ENCODE measurements at places on chromosomes 3 and 15.

- DNase-seq, result no peak
These were observed 3.3 kb downstream of the FETUB start for GRCh38 chr3:186643493-186643892.

- no peak for DNase-seq
These were observed 26.1 kb downstream of the LSM3 start for GRCh38 chr3:14204515-14205284.

GRCh38 chr3:18968120-18968519 lies 180.2 kb upstream of the KCNH8 start:
- DNase-seq, result no peak

DNA sequence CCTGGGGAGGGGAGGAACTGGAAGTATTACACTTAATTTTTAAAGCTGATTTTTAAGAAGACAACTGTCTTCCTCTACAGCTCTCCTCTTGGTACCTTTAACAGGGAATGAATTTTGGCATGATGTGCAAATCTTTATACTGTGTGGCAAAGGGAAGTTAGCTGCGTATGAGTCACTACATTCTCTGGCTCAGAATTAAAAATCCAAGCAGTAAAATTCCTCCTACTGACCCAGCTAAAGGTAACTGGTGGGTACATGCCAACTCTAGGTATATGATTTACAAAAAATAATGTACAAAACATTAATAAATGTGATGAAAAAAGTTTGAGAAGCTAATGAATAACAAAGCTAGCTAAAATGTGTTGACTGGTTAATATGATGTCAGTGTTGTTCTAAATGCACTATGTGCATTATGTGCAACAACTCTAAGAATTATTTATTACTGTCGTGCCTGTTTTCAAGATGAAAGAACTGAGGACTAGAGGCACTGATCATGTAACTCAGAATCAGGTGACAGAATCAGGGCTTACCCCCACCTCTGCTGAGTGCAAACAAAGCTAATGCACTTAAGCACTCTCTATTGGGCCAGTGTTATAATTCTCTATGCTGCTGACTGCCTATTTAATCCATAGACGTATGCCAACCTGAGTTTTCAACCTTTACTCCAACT lies 194.7 kb upstream of the CADPS start:
- no peak for DNase-seq

- DNase-seq, result no peak
These were observed 151.7 kb upstream of the KCNMB2 start for GRCh38 chr3:178384321-178385230.

DNA sequence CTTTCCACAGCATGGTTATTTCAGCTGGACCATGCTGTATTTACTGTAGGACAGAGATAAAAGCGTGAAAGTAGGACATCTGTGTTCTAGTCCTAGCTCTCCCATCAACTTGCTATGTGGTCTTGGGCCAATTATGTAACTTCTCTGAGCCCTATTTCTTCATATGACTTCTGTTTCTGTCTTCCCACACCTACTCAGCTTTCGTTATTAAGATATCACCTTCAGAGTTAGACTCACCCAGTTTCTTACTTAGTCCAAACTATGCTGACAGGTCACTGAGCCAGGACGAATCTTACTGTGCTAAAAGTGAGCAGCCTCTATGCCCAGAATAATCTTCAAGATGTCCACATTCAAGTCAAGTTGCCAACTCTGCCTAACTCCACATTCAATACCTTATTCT lies 283.7 kb downstream of the IL5RA start:
- no peak for DNase-seq

DNA sequence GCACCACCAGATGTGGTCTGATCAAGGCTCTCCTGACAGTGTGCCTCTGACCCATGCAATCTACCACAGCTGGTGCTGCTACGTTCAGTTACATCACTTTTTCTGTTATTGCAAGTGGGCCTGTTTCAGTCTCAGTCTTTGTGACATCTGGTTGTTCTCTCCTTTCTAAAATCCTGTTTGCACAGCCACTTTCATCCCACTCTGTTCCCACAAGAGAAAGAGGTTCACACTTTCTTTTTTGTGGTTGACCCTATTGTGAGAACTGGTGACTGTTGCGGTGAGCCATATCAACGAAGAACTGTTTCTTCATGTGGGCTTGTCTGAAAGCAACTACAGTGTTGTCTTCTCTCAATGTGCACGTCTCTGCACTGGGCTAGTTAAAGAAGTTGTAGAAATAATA lies 342.8 kb upstream of the ARPP21 start:
- no peak for DNase-seq

DNA sequence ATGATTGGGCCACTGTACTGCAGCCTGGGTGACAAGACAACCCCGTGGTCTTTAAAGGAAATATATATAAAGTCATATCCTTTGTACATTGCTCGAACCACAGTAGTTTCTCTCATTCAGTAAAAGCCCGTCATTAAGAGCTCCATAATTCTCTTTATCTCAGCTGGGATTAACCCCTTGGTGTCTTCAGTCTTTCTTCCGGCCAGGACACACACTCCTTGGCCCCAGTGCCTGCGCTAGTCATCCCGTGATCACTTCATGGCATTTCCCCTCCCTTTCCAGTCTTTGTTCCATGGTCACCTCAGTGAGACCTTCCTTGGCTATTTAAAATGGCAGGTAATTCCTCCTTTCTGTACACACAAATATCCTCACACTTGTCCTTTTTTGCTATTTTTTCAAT lies 3.3 kb downstream of the RPL35A start:
- no peak for DNase-seq

- no peak for DNase-seq
These were observed 2.5 kb upstream of the AQP9 start for GRCh38 chr15:58135511-58136174.

DNA sequence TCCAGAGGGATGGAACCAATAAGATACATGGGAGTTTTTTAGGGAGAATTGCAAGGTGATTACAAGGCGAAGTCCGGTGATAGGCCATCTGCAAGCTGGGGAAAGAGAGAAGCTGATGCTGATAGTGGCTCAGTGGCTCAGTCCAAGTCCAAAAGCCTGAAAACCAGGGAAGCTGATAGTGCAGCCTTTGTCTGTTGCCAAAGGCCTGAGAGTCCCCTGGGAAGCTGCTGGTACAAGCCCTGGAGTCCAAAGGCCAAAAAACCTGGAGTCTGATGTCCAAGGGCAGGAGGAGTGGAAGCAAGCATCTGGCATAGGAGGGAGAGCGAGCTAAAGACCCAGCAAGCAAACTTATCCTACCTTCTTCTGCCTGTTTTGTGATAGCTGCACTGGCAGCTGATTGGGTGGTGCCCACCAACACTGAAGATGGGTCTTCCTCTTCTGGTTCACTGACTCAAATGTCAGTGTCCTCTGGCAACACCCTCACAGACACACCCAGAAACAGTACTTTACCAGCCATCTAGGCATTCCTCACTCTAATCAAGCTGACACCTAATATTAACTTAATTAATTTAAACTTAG lies 16.7 kb downstream of the TFG start:
- no peak for DNase-seq

- DNase-seq, result no peak
These were observed 42.5 kb upstream of the CMTM7 start for GRCh38 chr3:32349184-32349583.

DNA sequence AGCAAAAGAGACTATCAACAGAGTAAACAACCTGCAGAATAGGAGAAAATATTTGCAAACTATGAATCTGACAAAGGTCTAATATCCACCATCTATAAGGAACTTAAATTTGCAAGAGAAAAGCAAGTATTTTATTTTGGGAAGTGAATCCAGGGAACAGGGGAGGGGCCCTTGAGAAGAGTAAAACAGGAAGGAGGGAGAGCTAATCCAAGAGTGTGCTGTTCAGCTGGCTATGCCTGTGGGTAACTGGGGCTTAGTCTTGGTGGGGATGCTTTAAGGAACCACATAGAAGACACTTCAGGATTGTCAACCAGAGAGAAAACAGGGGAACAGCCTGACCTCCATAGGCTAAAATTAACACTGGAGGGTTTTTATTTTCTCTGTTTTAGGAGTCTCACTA lies 3.9 kb upstream of the HHLA2 start:
- DNase-seq, result no peak

- no peak for DNase-seq
These were observed 90.6 kb upstream of the MYZAP start for GRCh38 chr15:57500979-57501576.

- no peak for DNase-seq
These were observed 286.8 kb upstream of the CNTN6 start for GRCh38 chr3:806006-806405.

DNA sequence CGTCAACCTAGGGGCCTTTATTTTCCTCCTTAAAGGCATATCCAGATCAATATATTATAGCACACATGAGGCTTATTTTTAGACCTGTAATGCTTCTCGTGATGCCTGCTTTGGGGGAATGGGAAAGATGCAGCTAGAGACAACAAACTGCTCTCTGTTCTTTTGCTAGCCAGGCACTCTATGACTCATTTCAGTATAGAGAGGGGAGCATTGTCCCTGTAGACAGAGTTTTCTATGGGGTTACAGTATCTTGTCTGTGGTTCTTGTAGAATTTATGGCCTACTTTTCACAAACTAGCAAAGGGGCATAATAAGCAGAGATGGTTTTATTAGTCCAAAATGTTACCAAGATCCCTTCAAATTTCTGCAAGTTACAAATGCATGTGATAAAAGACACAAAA lies 305.6 kb downstream of the LSAMP start:
- no peak for DNase-seq

GRCh38 chr15:57611938-57612337 lies 20.2 kb downstream of the MYZAP start:
- DNase-seq, result peak; percentile 85

GRCh38 chr3:135805752-135806151 lies 159.8 kb upstream of the PPP2R3A start:
- DNase-seq, result no peak

- no peak for DNase-seq
These were observed 90.8 kb downstream of the SLCO3A1 start for GRCh38 chr15:91944331-91944730.

- no peak for DNase-seq
These were observed 125.0 kb upstream of the LIPC start for GRCh38 chr15:58306591-58307312.

- DNase-seq, result no peak
These were observed 37.3 kb downstream of the RFT1 start for GRCh38 chr3:53092942-53093341.

GRCh38 chr15:45126535-45127158 lies 3.0 kb downstream of the DUOXA1 start:
- no peak for DNase-seq

DNA sequence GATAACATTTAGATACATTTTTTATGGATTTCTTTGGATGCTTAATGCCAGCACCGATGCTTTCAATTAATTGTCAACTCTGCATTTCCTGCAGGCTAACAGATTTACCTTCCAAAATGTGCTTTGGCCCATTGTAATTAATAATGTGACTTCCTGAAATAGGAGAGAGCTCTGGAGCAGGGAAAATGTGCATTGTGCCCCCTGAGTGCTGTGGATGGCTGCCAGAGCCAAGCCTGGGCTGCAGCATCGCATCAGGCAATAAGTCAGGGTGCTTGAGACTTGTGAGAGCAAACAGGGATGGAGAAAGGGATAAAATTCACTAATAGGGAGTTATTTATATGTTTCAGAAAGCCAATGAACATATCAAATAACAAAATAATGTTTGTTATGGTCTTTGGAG lies 133.8 kb downstream of the MOBP start:
- no peak for DNase-seq

GRCh38 chr15:65761210-65761926 lies 30.7 kb downstream of the DENND4A start:
- DNase-seq, result no peak

DNA sequence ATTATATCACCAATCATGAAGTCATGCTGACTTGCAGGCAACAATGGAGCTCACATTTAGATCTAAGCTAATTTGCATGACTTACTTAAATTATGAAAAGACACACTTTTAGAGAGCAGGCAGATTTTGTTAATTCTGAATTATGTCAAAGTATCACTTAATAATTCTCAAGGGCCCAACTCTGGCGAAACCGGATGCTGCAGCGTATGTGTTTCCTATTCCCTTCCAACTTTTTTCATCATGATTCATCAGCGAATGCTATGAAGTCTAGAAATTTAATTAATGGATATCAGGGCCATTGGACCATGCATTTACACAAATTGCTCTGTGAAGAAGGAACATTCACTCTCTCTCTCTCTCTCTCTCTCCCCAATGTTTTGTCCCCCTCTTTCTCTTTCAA lies 63.5 kb upstream of the GOLGA8A start:
- no peak for DNase-seq

DNA sequence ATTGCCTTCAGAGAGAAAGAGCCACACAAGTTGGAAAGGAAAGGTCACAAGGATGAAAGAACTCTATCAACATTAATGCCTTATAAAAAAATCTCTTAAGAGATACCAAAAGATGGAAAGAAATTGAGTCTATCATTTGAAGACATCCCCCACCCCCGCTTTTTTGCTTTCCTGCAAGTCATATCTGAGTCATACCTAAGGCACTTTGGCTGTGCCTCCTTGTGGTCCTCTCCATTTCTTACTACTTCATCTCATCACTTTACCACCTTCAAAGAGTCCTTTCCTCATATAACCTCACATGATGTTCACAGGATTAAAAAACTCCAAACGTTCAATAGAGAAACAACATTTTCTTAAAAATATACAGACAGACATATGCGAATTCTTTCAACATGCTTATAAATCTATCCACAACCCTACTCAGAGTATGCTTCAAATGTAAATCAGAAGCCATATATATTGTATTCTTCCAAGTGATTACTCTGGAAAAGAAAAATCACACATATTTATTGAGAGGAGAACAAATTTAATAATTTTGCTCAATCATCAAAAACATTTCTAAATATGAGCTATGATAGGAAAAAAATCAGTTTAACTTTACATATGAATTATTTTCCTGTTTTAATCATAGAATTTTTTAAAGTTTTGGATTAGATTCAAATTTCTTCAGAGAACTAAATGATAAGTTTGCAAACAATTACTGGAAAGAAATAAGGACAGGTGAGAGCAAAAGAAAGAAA lies 1003.9 kb upstream of the CFAP20DC start:
- no peak for DNase-seq

DNA sequence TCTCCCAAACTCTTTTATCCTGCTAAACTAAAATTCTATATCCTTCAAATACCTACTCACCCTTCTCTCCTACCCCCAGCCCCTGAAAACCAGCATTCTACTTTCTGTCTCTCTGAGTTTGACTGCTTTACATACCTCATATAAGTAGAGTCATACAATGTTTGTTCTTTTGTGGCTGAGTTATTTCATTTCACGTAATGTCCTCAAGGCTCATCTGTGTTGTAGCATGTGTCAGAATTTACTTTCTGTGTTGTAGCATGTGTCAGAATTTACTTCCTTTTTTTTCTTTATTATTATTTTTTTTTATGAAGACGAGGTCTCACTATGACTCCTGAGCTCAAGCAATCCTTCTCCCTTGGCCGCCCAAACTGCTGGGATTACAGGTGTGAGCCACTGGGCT lies 20.1 kb downstream of the IFT122 start:
- DNase-seq, result no peak

GRCh38 chr3:183069086-183069485 lies 30.2 kb downstream of the MCCC1 start:
- no peak for DNase-seq

GRCh38 chr3:58698246-58698645 lies 31.7 kb upstream of the FAM3D start:
- no peak for DNase-seq

Measured in ureter (tissue), 1 donor.